Activated T-helper 9 cell treated with anti-CD3 and anti-CD28 coated beads, Interleukin-2, amount 50 U/mL, for 16 hours (primary cell): ENCODE measurements at places on chromosomes 3 and 15.
A peak's percentile ranks its signal among the peaks of the same experiment; 100 is the strongest.

DNA sequence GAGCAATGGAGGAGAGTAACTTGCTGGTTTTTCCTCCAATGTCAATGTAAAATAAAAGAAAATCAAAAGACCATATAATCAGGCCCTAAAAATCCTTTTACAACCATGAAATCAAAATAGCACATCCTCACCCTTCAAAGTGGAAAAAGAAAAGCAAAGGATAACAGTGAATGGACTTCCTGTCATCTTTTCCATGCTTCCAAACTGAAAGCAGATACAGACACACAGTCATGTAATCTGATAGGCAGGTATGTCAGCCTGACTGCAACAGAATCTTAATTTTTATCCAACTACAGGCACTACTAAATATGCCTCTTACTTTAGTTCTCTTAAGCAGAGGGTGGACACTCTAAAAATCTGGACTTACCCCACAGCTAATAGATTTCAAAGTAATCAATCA is 27.8 kb upstream of the IGDCC4 start:
- no peak for DNase-seq

GRCh38 chr3:5276934-5277333 is 89.4 kb downstream of the EDEM1 start:
- DNase-seq, result no peak

DNA sequence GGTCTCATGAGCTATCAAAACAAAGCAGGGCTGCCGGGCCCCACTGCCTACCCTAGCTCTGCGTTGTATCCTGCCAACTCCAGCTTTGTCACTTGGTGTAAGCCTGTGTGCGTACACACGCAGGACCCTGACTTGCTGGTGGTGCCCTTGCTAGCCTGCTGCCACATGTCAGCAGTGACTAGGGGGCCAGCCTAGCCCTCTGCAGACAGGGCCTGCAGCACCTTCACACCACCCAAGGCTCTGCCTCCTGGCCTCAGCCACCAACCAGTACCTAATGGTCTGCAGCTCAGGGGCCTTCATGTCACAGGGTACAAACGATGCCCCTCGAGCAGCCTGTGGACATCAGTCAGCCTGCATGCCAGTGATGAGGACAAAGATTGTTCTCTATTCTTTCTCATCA is 30.1 kb upstream of the DUSP7 start:
- DNase-seq, result no peak

- DNase-seq, result no peak
Measured at GRCh38 chr3:8406479-8406878, 95.1 kb upstream of the LMCD1 start.

GRCh38 chr3:189457201-189457607 is 174.0 kb upstream of the TP63 start:
- DNase-seq, result no peak

GRCh38 chr15:42165106-42165505 is 8.7 kb upstream of the PLA2G4F start:
- DNase-seq, result no peak

- no peak for DNase-seq
Measured at GRCh38 chr15:79003301-79003700, 58.5 kb upstream of the CTSH start.

DNA sequence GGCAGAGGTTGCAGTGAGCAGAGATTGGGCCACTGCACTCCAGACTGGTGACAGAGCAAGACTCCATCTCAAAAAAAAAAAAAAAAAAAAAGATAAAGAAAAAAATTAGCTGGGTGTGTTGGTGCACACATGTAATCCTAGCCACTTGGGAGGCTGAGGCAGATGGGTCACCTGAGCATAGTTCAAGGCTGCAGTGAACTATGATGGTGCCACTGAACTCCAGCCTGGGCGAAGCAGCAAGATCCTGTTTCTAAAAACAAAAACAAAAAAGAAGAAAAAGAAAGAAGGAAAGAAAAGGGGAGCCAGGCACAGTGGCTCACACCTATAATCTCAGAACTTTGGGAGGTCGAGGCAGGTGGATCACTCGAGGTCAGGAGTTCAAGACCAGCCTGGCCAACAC is 32.9 kb downstream of the PIK3CB start:
- no peak for DNase-seq

DNA sequence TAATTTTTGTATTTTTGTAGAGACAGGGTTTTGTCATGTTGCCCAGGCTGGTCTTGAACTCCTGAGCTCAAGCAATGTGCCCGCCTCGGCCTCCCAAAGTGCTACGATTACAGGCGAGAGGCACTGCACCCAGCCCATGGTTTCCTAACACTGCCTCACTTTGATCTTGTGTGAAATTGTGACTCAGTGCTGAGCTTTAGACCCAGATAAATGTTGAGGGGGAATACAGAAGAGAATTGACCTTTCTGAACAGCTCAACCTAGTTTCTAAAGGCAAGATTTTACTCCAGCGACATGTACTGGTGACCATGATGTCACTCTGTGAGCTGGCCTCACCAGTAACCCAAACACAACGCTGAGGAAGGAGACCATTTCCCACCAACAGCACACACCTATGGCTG is 73.5 kb downstream of the ATP1B3 start:
- DNase-seq, result no peak

DNA sequence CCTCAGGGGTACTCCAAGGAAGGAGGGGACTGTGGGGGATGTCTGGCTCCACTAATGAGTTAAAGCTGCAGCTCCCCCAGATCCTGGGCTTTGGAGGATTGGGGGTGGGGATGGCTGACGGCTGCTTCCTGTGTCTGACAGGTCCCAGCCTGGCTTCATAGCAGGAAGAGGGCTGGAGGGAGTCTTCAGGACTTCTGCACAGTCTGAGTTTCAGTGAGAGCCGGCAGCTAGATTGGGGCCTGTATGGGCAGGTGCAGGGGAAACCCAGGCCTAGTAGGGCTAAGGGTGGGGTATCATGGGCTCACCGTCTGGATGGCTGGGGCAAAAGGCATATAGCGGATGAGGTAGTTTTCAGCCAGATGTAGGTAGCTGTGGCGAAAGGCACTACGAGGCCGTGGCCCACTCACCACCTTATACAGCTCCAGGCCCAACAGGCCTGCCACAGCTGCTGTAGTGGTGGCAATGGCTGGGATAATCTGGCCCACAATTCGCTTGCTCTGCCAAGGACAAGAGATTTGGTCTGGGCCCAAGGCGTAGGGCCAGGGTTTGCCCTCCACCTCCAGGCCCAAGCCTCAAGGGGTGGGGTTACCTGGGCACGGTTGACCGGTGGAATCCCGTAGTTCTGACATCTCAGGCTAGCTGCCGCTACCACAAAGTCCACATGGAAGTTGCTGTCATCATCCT is 4.5 kb downstream of the INKA1 start:
- DNase-seq, result no peak

DNA sequence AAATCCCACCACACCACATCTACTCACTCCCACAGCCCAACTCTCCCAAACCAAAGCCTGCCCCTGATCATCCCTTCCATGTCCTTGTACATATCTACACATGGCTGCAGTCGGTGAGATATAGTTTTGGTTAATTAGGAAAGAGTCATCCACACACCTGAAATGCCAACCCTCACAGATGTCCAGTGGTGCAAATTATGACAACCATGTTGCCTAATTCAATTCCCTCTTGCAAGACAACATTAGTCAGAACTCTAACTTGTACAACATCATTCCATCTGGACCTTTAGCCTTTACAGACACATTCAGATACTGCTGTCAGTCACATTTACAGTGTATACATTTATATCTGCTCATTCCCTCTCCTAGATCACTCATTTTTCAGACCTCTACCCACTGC is 41.2 kb downstream of the TUBGCP4 start:
- no peak for DNase-seq

- no peak for DNase-seq
Measured at GRCh38 chr3:177498037-177498857, 301.0 kb upstream of the TBL1XR1 start.

GRCh38 chr15:63288778-63289378 is 11.5 kb downstream of the APH1B start:
- no peak for DNase-seq

- DNase-seq, result no peak
Measured at GRCh38 chr3:12939137-12939536, 97.8 kb upstream of the RPL32 start.

GRCh38 chr3:100637197-100637631 is 27.8 kb downstream of the ADGRG7 start:
- DNase-seq, result no peak

- DNase-seq, result no peak
Measured at GRCh38 chr3:99250821-99251355, 349.4 kb upstream of the DCBLD2 start.

DNA sequence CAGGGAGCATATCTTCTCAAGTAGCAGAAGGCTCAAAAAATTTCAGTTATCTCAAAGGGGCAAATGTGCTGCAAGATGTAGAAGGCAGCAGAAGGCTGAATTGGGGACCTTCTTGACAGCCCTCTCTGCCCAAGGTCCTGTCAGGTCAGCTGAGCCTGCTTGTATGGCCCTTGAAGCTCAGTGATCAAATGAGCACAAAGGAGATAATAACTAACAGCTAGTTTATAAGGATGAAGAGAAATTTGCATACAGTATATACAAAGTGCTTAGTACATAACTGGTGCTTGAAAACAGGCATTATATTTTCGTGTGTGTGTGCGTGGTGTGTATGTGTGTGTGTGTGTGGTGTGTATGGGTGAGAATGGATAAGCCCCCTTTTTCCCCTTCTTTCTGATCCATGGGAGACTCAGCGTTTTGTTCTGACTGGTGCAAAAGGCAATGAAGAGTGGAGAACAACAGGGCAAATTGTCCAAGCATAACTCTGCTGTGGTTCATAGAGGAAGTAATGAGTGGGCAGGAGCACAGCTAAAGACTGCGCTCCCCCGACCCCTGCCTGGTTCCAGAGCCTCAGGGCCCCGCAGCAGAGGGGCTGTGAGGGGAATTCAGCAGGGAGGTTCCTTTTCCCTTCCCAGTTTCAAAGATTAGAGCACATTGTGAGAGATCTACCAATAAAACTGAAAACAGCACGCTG is 356.8 kb upstream of the NR2F2 start:
- DNase-seq, result no peak

GRCh38 chr3:50304601-50305000 is 1.2 kb upstream of the HYAL1 start:
- no peak for DNase-seq

- DNase-seq, result no peak
Measured at GRCh38 chr15:69346112-69346511, 47.4 kb downstream of the PAQR5 start.

DNA sequence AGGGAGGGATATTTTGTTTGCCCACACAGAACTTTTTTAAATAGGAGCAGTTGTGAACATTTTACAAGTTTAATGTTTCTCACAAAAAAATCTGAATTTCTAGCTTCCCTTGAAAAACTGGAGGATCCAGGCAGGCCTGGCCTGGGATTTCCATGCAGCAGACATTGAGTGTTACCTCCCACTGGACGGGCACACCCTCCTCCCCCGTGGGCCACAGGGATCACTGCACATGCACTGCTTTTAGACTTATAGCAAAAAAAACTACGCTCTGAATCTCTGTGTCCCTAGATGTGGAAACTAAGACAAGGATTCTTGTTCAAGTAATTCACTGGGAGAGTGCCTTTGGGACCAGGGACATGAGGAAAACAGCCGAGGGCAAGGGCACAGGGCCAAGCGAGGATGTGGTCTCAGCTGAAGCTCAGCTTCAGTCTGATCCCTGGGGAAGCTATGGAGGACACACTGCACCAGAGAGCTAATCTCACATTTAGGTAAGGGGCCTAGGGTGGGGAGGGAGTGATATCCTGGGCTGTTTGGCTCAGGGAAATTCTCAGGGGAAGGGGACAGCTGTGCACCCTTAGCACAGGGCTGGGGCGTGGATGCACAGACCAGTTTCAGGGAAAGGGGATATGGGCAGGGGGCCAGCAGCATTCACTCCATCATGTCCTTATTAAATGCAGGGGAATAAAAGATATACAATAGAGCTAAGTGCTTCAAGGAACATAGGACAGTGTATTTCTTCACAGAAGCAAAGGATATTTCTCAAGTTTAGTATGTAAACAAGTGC is 46.0 kb downstream of the FSIP1 start:
- DNase-seq, result no peak

DNA sequence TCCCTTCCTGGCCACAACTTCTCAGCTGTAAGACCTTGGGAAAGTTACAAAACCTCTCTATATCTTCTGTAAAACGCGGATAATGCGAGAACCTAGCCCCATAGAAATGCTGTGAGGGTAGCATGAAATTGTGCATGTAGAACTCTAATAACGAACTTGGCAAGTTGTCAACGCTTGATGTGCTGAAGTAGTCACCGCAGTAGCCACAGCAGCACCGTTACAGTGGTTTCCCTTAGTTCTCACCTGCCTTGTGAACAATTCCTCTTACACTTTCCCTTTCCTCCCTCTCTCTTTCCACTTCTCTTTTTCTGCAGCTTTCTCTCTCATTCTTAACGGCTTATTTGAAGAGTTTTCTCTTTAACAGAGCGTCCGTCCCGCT is 447 bp upstream of the SHQ1 start:
- DNase-seq, result peak; percentile 8

DNA sequence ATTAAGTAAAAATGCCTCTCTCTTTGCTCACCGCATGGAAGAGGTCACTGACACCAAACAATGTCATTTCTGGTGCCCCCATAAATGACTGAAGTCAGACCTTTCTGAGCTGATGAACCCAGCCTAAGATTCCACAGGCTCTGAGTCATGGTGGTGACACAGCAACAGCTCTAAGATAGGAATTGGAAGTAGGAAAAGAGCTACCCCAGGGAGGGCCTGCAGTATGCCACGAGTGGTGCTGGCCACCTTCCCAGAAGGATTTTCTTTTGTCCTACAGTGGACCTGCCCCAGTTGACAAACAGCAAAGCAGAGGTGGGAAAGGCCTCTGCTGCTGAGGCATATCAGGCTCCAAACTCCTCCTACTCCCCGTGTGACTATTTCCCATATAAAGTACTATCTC is 208.1 kb downstream of the MINAR1 start:
- DNase-seq, result no peak

- DNase-seq, result no peak
Measured at GRCh38 chr15:42159381-42160015, 3.1 kb upstream of the PLA2G4F start.

DNA sequence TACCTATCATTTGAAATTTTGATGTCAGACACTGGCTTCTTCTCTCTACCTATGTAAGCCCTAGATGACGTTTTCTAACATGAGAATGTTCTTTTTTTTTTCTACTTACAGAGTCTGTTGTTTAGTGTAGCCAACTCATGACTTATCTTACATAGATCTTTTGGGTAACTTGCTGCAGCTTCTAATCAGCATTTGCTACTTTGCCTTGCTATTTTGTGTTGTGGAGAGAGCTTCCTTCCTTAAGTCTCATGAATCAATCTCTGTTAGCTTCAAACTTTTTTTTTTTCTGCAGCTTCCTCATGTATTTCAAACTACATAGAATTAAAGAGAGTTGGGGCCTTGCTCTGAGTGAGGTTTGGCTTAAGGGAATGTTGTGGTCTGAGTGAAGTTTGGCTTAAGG is 568.7 kb upstream of the BCHE start:
- no peak for DNase-seq

GRCh38 chr15:68844856-68845550 is 24.3 kb upstream of the ANP32A start:
- DNase-seq, result no peak

- DNase-seq, result no peak
Measured at GRCh38 chr3:77513542-77513941, 473.6 kb downstream of the ROBO2 start.
